ENCODE measurements at places on chromosomes 16 and 17.

GRCh38 chr16:26911436-26911835 lies 155.3 kb upstream of the C16orf82 start:
- DNase-seq, result no peak

GRCh38 chr17:48483471-48484131 lies 47.2 kb downstream of the HOXB1 start:
- DNase-seq, result no peak

DNA sequence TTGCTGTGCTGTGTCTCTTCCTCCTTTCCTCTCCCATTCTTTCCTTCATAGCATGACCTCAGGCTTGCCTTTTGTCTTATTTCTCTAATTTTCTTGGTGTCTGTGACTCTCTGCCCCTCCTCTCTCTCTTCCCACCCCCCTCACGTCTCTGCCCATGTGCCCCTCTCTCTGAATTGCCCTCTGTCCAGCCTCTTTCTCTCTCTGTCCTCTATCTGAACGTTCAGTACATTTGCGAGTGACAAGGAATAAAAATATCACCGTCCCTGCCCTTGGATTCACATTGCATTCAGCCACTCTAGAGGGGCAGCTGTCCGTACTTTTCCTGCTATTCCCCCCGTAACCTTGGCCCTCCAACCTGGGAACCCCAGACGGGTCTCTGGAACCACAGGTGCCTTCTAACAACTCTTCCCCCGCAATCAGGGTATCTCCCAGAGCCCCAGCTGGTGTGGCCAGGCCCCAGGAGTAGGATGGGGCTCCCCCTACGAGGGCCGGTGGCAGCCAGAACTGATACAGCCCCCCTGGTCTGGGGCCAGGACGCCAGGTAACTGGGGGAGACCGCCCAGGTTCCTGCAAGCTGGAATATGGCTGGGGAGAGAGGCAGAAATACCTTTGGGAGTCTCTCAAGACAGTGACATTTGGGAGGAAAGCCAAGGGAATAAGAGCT lies 1.8 kb downstream of the KIF1C start:
- DNase-seq, result no peak

DNA sequence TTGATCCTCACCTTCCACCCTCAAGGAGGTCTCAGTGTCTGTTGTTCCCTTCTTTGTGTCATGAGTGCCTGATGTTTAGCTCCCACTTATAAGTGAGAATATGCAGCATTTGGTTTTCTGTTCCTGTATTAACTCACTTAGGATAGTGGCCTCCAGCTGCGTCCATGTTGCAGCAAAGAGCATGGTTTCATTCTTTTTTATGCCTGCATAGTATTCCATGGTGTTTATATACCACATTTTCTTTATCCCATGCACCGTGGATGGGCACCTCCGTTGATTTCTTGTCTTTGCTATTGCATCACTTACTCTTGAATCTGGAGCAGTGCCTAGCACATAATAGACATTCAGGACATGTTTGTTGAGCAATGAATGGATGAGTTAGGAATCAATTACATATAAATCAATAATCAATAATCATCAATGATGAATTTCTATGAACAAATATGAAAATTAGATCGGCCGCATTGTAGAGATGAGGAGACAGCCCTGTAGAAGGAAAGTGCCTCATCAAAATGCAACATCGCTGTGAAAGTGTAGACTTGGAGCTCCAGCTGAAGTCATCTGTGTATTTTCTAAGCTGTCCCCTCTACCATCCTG lies 129.5 kb downstream of the PRKCB start:
- no peak for DNase-seq

GRCh38 chr17:48263731-48264035 lies 156.1 kb downstream of the SNX11 start:
- DNase-seq, result no peak

DNA sequence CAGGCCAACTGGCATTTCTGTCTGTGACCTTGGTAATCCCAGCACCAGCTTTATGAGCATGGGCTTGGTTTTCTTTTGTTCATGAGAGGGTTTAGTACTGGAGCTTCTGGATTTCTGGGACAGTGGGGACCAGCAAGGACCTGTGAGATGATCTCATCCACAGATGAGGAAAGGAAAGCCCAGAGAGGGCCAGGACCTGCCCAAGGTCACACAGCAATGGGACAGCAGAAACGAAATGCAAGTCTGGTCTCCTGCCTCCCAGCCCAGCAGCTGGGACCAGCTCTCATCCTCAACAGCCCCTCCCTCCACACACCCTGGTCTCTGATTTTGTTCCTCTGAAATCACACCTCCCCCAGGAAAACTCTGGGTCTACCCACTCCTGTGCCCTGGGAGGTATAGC lies 7.2 kb downstream of the SPPL2C start:
- no peak for DNase-seq

DNA sequence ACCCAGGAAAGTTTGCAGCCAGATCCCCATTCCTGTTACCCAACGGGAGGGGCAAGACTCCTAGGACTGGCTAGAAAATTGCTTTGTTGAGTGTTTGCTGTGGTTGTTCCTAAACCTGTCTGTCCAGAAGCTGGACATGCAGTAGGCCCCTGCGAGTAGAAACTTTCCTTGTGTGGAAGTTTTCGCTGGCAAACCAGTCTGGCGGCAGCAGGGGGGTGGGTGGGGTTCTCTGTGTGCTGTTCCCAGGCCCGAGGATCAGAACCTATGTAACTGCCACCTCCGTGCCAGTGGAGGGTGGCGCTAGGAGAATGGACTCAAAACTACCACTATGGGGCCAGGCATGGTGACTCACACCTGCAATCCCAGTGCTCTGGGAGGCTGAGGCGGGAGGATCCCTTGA lies 9.2 kb downstream of the SGSM2 start:
- no peak for DNase-seq

GRCh38 chr16:83648347-83648746 lies 159.4 kb upstream of the HSBP1 start:
- DNase-seq, result no peak

DNA sequence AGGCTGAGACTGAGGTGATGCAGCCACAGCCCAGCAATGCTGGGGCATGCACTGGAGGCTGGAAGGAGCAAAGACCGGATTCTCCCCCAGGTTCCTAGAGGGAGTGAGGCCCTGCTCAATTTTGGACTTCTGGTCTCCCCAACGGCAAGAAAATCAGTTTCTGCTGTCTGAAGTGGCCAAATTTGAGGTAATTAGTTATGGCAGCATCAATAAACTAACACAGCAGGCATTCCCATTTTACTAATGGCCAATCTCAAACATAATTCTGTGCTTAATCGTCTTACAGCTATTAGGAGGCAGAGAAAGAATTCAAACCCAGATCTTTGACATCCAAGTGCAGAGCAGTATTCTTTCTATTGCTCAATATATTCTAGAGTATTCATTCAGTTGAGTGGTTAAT lies 16.2 kb downstream of the NETO2 start:
- DNase-seq, result no peak

GRCh38 chr16:50742576-50743200 lies 802 bp downstream of the CYLD start:
- peak; percentile 36 for DNase-seq

- no peak for DNase-seq
Observed at GRCh38 chr16:55754056-55754455, 78.8 kb downstream of the CES1 start.

DNA sequence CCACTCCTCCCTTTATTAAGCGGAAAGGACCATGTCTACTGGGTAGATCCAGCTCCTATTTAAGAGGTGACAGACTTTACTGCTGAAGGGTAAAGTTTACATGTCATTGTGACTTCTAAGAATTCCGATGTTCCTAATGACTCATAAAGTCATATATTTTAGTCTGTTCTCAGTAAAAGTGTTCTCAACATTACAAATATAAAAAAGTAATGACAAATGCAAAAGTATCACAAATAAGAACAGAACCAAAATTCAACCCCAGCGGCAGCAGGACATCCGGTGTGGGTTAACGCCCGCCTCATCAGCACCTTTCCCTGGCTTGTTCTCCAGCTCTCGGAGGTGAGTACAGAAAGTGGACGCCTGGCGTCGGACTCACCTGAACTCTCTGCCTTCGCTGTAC lies 6.8 kb downstream of the AXIN1 start:
- no peak for DNase-seq

- peak; percentile 18 for DNase-seq
Observed at GRCh38 chr17:50949989-50950877, 84.1 kb upstream of the TOB1 start.

GRCh38 chr17:81412490-81413093 lies 17.3 kb downstream of the BAHCC1 start:
- DNase-seq, result peak; percentile 31

DNA sequence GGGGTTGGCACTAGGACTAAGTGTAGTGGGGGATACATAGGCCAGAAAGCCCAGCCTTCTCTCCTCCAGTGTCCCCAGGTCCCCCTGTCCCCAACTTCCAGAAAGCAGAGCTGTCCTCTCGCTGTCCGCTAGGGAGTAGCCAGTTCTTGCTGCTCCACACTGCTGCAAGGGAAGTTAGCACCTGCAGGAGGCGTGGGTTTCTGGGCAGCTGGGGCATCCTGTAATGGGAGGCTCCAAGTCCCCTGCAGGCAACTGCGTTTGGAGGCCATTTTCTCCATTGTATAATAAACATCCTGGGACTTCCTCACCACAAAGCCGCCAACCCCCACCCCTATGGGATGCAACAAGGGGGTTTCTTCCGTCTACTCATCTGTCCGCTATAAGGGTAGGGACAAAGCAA lies 1.7 kb downstream of the RPRML start:
- DNase-seq, result no peak

DNA sequence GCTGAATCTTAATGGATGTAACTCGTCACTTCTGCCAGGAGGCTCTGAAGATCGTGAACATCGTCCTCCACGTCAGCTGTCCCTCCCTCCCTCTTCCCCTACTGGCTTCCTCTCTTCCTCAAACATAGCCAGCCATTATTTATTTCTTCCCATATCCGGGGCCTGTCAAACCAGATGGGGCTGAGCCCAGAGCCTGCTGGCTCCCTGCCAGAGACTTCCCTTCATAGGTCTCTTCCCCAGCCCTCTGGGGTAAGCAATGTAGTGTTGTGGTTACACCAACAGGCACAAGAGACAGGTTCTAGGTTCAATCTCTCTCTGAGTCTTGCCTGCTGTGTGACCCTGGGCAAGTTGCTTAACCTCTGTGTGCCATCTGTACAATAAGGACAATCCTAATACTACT lies 40.1 kb upstream of the ZFP90 start:
- no peak for DNase-seq

- DNase-seq, result no peak
Observed at GRCh38 chr17:73414171-73414955, 102.6 kb upstream of the CDC42EP4 start.

Data from stimulated activated CD4-positive, alpha-beta T cell treated with anti-CD3 and anti-CD28 coated beads, Interleukin-15, amount 100 ng/mL, for 48 hours (primary cell).